Endodermal cell (in vitro differentiated cells): ENCODE measurements at places on chromosomes 12 and 14. TPM values are rescaled to one million over a fixed set of nuclear protein-coding genes. Genes with fewer than 3 reads are reported as not detected.

GRCh38 chr12:125989696-125990095 lies 924.5 kb downstream of the AACS start:
- DNase-seq = no peak

GRCh38 chr12:81597928-81598604 lies 161.1 kb downstream of the PPFIA2 start:
- no peak for DNase-seq

DNA sequence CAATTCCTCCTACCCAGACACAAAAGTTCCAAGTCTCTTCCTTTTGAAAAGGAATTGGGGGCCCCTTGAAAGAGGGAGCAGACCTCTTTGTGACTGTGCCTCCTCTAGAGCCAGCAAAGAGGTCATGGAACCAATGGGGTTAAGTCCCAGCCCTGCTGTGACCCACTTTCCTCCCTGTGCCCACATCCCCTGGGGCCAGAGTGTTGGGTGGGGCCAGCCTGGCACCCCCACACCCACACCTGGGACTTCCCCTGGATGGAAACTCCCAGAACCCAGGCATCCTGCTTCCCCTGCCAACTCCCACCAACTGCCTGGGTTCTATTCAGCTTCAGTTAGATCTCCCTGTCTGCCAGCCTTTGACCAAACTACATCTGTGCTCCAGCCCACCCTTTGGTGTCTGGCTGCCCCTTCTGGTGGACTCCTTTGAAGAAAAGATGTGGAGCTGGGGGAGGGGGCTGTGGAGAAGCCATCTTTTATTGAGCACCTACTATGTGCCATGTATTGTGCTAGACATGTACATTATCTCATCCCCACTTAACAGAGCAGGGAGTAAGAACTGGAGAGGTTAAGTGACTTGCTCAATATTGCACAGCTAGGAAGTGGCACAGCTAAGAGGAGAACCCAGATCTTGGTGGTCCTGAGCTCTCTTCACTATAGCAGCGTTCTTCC lies 4.6 kb upstream of the RARG start:
- DNase-seq = no peak

DNA sequence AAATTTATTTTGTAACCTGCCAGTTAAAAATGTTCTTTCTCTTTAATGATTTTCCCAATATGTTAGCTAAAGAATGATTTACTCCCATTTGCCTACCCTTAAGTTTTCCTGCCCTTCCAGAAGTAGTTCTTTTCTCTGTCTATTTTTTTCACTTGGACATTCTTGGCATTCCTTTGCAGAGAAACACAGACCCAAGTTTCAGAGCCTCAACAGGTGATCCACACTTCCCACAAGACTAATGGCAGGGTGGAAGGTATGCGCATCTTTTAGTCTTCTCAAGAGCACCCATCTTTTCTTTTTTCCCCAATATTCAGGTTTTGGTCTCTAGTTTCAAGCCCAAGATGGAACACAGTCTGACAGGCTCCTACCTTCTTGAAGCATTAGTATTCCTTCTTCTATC lies 420.7 kb downstream of the ADAMTS20 start:
- DNase-seq = peak; percentile 55

DNA sequence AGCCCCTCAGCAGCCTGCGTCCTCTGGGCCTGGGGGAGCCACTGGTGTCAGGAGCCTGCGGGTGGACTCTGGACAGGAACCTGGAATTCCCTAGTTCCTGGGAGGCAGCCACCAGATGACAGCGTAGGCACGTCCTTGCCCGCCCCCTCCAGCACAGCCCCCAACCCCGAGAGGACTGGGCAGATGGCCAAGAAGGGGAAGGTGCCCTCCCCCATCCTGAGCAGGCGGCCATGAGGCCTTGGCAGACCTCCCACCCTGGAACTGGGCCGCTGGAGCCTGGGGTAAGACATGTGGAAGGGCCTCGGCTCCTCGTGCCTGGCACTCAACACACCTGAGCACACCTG lies 60.4 kb upstream of the FBRSL1 start:
- peak; percentile 75 for DNase-seq

DNA sequence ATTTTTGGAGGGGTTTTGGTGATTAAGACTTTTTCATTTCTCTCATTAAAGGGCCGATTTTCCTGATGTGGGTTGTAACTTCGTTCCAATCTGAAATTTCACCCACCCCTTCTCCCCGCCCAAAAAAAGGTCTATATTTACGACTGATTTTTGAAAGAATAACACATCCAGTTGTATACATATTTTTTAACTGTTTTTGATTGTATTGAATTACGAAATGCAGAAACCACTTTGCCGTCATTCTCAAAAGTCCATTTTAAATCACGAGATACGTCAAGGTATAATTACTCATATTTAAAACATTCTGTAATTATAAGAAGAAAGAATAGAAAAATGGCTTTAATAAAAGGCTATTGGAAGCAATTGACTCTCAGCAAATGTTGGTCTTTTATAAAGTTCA lies 520.7 kb downstream of the MED13L start:
- no peak for DNase-seq

Gene FCF1
- 59.6 to 77.7 TPM (median 68.4 TPM) in 3 replicates for total RNA-seq

Gene FAM186B
- 0.22 to 0.57 TPM in 2 of 3 replicates, not detected in the other for total RNA-seq

Gene SPTLC2
- 31.3 to 36.5 TPM (median 32.6 TPM) in 3 replicates for total RNA-seq

Gene FLVCR2
- 6.2 to 9.2 TPM (median 8.4 TPM) in 3 replicates for total RNA-seq
